ENCODE measurements at places on chromosomes 5 and 9. TPM values are rescaled to one million over a fixed set of nuclear protein-coding genes. Genes with fewer than 3 reads are reported as not detected.

The TAF11L10 gene
- not detected for polyA plus RNA-seq

GRCh38 chr5:429453-430188, 13.4 kb upstream of the EXOC3 start:
- DNase-seq: no peak

The KIF20A gene
- polyA plus RNA-seq: 40.8 TPM

- DNase-seq: no peak
Measured at GRCh38 chr9:104869811-104870210, 58.1 kb downstream of the ABCA1 start.

DNA sequence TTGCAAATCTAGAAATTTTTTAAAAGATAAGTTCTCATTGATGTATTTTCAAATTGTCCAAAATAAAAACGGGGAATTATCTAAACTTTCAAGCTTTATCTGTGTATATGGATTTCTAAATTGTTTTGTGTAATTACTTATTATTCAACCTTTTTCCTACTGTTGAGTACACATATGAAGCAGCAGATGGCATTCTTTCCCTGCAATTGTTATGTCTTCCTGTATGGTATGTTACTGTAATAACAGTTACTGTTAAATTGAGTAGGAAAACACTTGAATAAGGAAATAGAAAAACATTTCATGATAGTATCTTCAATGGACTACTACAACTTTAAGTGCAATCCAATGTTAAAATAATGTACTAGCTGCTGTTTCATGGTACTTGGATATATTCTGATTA, 124.8 kb downstream of the RANBP17 start:
- no peak for DNase-seq

- DNase-seq: peak; percentile 59
Measured at GRCh38 chr9:86434039-86434726, 80.0 kb upstream of the TUT7 start.

The SOWAHA gene
- 4.7 TPM for polyA plus RNA-seq

DNA sequence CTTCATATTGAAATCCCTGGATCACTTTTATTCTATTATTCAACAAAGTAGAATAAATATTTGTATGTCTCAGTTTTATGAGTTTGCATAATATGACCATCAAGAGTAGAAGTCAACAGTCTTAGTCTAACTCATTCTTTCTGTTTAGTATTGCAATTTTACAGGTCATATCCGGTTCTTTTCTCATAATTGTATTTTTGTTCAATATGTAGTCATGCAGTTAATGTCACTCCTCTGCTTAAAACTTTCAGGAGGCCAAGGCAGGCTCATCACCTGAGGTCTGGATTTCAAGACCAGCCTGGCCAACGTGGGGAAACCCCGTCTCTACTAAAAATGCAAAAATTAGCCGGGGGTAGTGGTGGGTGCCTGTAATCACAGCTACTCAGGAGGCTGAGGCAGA, 148.4 kb upstream of the TRPM3 start:
- no peak for DNase-seq

DNA sequence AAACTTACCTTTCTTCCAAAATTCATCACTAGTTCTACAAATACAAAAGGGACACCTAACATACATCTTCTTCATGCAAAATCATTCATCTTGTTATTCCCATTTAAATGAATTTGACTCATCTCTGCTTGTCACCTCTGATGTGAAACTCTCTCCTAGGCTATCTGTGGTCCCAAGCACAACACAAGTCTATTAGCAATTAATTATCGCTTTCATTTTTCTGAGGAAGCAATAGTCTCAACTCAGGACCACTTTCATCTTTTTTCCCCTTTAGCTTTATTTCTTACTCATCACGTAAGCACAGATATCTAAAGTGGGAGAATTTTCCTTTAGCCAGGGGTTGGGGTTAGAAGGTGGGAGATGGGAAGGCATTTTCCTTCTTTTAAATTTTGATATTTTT, 131.9 kb downstream of the ST8SIA4 start:
- no peak for DNase-seq

The PCDHB13 gene
- polyA plus RNA-seq: 7.6 TPM

GRCh38 chr9:132993511-132993939, 15.0 kb downstream of the GFI1B start:
- DNase-seq: no peak

The GPRIN1 gene
- 1.8 TPM for polyA plus RNA-seq

The ZFAND5 gene
- polyA plus RNA-seq: 182 TPM

GRCh38 chr5:74093561-74093960, 467.6 kb downstream of the ARHGEF28 start:
- DNase-seq: no peak

GRCh38 chr9:132143359-132143758, 18.5 kb upstream of the NTNG2 start:
- no peak for DNase-seq

DNA sequence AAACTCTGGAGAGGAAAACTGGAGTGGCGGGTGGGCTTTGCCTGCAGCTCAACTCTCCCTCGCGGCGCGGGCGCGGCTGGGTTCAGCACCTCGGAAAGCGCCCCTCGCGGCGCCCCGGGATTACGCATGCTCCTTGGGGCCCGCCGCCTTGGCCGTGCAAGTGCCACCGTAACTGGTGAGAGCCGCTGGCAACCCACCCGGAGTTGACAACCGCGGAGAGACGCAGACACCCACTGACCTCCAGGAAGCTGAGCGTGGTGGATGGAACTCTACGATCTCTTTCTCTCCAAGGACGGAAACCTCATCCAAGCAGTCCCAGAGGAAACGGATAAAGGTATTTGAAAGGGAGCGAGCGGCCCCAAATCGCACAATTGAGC, 194 bp upstream of the RXFP3 start:
- peak; percentile 60 for DNase-seq

The GDF9 gene
- polyA plus RNA-seq: 1.6 TPM

- no peak for DNase-seq
Measured at GRCh38 chr5:172477466-172477865, 23.1 kb upstream of the SH3PXD2B start.

DNA sequence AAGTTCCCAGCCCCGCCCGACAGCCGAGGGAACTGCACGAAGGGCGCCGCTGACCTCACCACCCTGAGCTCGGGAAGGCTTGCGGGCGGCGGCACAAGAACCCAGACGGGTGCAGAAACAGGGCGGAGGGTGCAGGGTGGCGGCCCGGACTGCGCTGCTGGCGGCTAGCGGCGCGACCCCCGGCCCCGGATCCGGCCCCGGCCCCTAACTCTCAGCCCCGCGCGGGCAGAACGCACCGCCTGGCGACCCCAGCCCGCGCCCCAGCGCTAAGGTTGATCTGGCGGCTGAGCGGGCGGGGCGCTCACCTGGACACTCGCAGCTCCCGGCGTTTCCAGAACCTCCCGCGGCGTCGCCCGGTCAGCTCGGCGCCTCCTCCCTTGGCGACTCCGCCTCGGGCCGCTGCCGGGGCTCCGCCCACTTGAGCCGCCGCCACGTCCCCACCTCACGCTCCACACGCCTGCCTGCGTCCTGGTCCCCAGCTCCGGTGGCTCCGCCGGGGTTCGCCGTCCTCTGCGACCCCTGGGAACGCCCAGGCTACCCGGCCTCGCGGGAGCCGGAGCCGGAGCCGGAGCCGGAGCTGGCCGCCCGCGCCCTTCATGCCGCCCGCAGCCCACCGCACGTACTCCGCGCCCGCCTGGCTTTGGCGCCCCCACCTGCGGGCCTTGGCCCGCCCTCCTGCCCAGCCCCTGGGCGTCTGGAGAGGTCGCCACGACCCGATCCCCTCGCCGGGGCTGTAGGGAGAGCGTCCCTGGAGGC, at the start of gene P4HA2:
P4HA2 (minus strand) TSS at position 369 of the 756 bp plus-strand sequence. CDS start 9,227 bp downstream, outside the sequence.
- DNase-seq: peak; percentile 50

The SECISBP2 gene
- 98.9 TPM for polyA plus RNA-seq

DNA sequence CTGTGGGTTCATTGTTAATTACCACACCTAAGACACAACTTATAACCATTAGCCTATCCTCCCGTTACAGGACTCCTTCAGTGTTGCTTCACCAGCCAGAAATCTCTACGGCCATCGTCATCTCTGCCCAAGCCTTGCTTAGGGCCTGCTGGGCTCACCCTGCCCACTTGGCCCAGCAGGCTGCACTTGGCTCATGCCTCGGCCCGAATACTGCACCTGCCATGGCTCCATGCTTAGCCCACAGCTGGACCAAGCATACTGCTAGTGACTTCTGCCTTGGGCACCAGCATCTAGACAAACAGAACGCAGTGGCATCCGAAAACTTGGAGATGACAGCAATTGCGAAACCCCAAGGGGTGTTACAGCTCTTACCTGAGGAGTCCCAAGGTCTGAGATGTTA, 2336.0 kb upstream of the ACO1 start:
- no peak for DNase-seq

- DNase-seq: no peak
Measured at GRCh38 chr5:170269579-170269978, 28.0 kb downstream of the LCP2 start.

GRCh38 chr5:126732716-126733115, 44.2 kb upstream of the LMNB1 start:
- DNase-seq: no peak

GRCh38 chr5:141784529-141784928, 93.7 kb downstream of the PCDH1 start:
- DNase-seq: no peak

The PRLR gene
- polyA plus RNA-seq: 47.8 TPM

DNA sequence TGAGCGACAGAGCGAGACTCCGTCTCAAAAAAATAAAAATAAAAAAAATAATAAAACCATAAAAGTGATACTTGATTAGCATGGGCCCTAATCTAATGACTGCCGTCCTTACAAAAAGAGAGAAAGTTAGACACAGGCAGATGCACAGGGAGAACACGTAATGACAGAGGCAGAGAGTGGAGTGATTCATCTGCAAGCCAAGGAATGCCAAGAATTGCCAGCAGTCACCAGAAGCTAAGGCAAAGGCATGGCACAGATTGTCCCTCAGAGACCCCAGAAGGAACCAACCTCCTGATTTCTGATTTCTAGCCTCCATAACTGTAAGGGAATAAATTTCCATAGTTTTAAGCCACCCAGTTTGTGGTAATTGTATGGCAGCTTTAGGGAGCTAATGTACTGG, 79.6 kb upstream of the FREM1 start:
- no peak for DNase-seq

DNA sequence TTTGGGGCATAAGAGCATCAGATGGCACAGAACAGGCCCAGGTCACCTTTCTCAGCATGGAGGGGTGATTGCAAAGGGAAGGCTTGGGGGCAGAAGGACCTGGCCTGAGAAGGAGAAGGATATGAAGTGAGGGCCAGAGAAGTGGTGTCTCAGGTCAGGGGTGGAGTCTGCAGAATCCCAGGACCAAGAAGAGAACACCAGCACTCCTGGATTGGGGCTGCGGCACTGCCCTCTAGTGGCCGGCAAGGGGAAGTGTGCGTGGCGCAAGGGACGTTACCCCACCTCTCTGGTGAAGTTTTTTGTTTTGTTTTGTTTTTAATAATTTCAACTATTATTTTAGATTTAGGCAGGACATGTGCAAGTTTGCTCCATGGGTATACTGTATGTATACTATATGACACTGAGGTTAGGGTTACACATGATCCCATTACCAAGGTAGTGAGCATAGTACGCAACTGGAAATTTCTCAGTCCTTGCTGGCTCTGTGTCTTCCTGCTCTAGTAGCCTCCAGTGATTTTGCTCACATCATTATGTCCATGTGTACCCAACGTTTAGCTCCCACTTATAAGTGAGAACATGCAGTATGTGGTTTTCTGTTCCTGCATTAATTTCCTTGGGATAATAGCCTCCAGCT, 1548.6 kb downstream of the EFNA5 start:
- DNase-seq: no peak

- peak; percentile 36 for DNase-seq
Measured at GRCh38 chr9:91681461-91682305, 258.1 kb upstream of the NFIL3 start.

- DNase-seq: peak; percentile 61
Measured at GRCh38 chr5:39547553-39548154, 122.9 kb upstream of the DAB2 start.

The PRELID2 gene
- polyA plus RNA-seq: 8.0 TPM

- DNase-seq: no peak
Measured at GRCh38 chr9:23658376-23659258, 167.4 kb downstream of the ELAVL2 start.

DNA sequence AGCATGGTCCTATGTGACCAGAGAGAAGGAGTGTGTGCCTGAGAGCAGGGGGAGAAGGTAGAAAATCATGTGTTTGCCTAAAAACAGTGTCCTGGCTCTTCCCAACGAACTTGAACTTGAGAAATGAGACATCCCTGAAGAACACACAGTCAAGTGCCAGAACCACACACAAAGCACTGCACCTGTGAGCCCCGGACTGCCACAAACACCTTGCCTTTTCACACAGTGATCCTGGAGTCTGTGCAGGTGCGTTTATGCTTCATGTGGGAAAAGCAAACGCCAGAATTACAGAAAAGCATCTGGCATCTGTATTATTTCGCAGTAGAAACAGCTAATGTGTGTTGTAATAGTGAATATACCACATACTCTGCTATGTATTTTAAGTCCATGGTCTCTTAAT, 9.3 kb downstream of the CTNND2 start:
- no peak for DNase-seq

- no peak for DNase-seq
Measured at GRCh38 chr9:115665519-115665918, 488.1 kb upstream of the PAPPA start.

The TSSK1B gene
- not detected for polyA plus RNA-seq

DNA sequence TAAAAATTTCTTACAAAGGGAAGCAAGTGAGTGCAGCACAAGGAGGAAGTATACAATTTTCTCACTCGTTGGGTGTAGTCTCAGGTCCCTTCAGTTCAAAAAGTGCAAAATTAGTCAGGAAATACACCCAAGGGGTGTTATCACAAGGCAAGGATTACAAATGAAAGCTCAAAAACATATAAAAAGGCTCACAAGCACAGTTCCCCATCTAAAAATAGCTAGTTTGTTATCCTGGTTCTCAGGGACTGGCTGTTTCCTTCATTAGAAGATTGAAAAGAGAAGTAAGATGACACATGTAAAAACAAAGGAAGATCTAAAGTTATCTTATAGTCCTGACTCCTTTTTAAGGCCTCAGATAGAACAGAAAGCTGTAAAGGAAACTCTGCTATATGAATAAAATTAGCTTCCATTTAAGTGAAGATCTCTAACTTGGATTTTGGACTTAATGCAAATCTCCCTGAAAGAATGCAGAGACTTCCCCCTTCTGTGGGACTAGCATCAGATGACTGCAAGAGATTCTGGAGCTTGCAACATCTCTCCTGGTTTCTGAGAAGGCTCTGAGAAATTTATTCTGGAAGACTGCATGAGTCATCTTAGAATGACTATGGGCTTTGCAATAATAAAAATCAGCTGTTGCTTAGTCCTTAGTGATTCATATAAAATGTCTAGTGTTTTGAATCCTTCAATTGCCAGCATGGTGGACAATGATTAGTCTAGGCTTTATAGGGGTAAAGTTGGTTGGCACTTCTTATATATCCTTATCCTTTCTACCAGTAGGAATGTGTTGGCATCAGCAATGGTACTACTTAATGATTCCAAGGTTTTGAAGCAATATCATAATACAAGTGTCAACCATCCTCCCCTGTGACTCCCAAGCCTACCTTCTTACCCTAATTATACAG, 25.4 kb downstream of the DAB2 start:
- DNase-seq: no peak
